ENCODE measurements at places on chromosomes 7 and 10.

GRCh38 chr7:13077466-13077865 is 390.0 kb downstream of the ARL4A start:
- H3K4me3 ChIP-seq = no peak overlapping the region
- H3K36me3 ChIP-seq = peaks cover 3% of the 10 kb centered on the region
- no peak for DNase-seq
- no peak overlapping the region for H3K27ac ChIP-seq

DNA sequence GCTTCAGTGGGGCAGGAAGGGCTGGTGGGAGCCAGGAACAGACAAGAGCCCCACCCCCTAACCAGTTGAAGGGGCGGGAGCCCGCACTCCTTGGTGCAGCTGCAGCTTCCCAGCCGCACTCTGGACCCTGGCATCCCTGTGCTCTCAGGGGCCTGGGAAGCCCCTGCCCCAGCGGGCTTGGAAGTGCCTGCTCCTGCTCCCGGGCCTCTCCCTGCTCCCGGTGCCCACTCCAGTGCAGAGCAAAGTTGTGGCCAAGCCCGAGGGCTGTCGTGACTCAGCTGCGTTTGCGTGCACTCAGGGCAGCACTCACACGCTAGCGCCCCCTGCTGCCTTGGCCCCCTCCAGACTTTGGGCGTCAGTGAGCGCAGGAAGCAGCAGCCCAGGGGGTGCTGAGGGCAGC is 883.8 kb downstream of the LRMDA start:
- DNase-seq = no peak
- H3K4me3 ChIP-seq = no peak overlapping the region
- H3K36me3 ChIP-seq = no peaks in the 10 kb centered on the region
- H3K27ac ChIP-seq = no peak overlapping the region

DNA sequence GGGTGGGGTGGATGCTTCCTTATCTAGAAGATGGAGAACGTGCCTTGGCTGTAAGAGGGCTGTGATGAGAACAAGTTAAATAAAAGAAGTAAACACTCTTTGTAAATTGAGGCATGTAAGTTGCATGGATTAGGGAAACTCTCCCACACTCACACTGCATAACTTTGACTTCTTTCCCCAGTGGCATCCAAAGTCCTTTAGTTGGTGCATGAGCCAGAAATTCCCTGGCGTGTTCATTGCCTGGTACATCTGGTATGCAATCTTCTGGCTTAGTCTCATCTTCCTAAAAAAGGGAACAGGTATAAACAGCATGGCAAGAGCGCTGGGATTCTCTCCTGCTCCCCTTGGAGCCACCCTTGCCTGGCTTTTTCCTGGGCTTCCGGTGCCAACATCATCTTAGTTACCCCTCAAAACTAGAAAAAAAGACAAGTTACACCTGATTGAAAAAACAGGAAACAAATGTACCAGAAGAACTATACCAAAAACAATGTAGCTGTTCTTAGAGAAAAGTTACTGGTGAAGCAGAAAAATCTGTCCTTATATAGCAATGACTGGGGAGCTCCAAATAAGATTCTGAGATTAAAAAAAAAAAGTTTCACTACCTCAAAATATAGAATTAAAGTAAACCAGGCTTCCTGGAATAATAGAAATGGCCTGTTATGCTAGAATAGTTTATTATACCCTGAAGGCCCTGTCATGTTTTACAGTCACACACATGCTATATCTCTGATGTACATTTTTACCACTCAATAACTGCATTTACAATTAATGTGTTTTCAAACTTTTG is 9.9 kb downstream of the RP9 start:
- H3K4me3 ChIP-seq = no peak overlapping the region
- H3K27me3 ChIP-seq = no peaks in the 10 kb centered on the region
- H3K27ac ChIP-seq = peak overlapping the region; percentile 54
- DNase-seq = no peak
- H3K4me1 ChIP-seq = peaks cover 16% of the 10 kb centered on the region

- H3K4me3 ChIP-seq = no peak overlapping the region
- no peak for DNase-seq
- H3K27ac ChIP-seq = no peak overlapping the region
- H3K27me3 ChIP-seq = peaks cover 9% of the 10 kb centered on the region
These were observed 96.8 kb upstream of the LSM8 start for GRCh38 chr7:118087126-118087525.

- no peak overlapping the region for H3K27ac ChIP-seq
- H3K4me3 ChIP-seq = no peak overlapping the region
- DNase-seq = no peak
These were observed 78.1 kb downstream of the FZD1 start for GRCh38 chr7:91342346-91342745.

DNA sequence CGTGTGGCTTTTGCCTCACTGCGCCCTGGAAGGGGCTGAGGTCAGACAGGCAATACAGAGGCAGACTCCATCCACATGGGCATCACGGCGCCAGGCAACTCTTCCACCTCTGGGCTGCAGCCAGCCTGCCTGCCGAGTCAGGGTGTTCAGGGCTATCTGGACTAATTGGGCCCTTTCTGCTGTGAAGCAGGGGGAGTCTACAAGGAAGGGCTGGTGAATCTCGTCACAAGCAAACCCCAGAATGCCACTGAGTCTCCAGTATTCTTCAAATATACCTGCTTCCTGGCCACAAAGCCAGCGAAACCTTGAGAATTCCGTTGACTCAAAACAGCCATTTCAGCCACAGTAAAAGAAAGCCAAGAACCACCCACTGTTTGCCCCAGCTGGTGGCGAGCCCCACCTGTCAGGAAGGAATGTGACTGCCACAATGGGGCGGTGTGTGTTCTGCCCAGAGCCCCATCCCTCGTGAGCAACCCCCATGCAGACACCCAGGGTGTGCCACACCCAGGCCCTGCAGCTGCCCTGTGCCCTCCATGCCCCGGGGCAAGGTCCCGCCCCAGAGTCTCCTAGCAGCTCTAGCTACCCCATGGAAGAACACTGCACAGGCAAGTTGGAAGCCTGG is 117.3 kb downstream of the FAM53B start:
- peak; percentile 35 for DNase-seq
- no peaks in the 10 kb centered on the region for H3K27me3 ChIP-seq

DNA sequence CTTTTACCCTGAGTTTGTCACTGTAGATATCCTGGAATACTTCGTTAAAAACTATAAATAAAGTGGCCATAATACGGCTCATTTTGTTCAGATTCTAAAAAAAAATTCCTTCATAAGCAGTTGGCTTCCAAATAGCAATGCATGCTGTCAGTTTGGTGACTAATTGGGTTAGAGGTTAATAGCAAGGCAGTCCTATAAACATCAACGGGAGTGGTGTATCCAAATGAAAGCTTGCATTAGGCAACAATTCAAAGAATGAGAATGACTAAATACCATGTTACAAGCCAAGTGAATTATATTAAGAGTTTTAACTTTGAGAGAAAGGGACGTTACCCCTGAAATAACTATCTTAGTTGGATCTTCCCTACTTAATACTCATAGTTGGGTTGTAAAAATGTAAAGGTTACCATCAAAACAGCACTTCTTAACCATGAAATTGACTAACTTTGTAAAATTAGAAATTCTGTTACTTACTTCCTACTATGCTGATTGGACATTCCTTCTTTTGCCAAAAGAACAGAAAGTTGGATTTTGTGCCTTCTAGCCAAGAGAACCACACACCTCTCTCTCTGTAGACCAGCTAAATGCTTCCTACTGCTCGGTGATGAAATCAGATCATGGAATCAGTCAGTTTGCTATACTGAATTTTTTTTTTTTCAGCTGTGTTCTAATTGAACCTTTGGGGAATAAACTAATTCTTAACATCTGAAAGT is 98.0 kb downstream of the KAT6B start:
- H3K4me1 ChIP-seq = peaks cover 38% of the 10 kb centered on the region
- no peak for DNase-seq
- no peak overlapping the region for H3K4me3 ChIP-seq
- no peak overlapping the region for H3K27ac ChIP-seq
- no peaks in the 10 kb centered on the region for H3K27me3 ChIP-seq

DNA sequence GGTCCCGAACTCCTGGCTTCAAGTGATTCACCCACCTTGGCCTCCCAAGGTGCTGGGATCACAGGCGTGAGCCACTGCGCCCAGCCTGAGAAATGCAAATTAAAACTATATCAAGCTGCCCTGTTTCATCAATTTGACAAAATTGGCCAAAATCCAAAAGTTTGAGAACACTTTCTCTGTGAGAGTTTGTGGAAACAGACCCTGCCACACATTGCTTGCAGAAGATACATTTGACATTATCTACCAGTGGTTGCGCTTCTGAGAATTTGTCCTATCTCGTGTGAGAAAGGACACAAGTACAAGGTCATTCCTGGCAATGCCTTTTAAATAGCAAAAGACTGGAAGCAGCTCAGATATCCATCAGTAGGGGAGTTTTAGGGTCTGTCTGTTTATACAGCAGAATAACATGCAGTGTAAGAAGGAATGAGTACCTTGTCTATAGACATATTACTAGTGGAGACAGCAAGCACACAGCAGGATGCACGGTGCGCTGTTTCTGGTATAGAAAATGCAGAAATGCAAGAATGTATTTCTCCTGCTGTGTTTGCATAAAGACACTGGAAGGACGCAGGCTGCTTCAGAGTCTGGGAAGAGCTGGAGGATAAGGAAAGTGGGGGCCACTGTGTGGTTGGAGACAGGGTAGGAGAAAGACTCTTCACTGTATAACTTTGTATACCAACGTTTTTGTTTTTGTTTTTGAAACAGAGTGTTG is 4.3 kb downstream of the LHPP start:
- no peaks in the 10 kb centered on the region for H3K27me3 ChIP-seq
- no peaks in the 10 kb centered on the region for H3K36me3 ChIP-seq
- peak overlapping the region; percentile 87 for H3K27ac ChIP-seq
- peaks cover 25% of the 10 kb centered on the region for H3K4me1 ChIP-seq

DNA sequence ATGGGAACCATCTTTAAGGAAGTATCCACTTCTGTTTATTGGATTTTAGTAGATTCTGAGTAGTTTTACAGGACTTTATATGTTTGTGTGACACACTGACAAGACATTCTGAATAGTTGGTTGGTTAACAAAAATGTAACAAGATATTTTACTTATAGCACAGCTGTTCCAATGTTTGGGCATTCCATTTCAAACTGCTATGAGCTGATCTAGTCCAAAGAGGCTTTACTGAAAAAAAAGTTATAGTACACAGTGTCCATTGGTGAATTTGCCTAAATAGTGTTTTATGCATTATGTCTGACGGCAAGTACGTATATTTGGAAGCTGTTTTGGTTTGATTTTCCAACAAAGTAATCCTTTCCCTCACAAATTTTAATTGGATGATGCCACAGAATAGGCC is 99.1 kb downstream of the SAMD9 start:
- H3K36me3 ChIP-seq = no peaks in the 10 kb centered on the region
- no peak overlapping the region for H3K27ac ChIP-seq
- DNase-seq = no peak
- H3K4me3 ChIP-seq = no peak overlapping the region
- H3K27me3 ChIP-seq = peaks cover 9% of the 10 kb centered on the region

- peaks cover 6% of the 10 kb centered on the region for H3K36me3 ChIP-seq
- no peaks in the 10 kb centered on the region for H3K27me3 ChIP-seq
- no peak overlapping the region for H3K27ac ChIP-seq
- no peak overlapping the region for H3K4me3 ChIP-seq
- H3K4me1 ChIP-seq = no peaks in the 10 kb centered on the region
These were observed 260.6 kb downstream of the RNLS start for GRCh38 chr10:88322324-88323063.

GRCh38 chr7:50695026-50695425 is 87.7 kb downstream of the GRB10 start:
- peaks cover 5% of the 10 kb centered on the region for H3K4me1 ChIP-seq
- H3K27ac ChIP-seq = no peak overlapping the region
- peaks cover 13% of the 10 kb centered on the region for H3K27me3 ChIP-seq
- no peak for DNase-seq
- no peak overlapping the region for H3K4me3 ChIP-seq

DNA sequence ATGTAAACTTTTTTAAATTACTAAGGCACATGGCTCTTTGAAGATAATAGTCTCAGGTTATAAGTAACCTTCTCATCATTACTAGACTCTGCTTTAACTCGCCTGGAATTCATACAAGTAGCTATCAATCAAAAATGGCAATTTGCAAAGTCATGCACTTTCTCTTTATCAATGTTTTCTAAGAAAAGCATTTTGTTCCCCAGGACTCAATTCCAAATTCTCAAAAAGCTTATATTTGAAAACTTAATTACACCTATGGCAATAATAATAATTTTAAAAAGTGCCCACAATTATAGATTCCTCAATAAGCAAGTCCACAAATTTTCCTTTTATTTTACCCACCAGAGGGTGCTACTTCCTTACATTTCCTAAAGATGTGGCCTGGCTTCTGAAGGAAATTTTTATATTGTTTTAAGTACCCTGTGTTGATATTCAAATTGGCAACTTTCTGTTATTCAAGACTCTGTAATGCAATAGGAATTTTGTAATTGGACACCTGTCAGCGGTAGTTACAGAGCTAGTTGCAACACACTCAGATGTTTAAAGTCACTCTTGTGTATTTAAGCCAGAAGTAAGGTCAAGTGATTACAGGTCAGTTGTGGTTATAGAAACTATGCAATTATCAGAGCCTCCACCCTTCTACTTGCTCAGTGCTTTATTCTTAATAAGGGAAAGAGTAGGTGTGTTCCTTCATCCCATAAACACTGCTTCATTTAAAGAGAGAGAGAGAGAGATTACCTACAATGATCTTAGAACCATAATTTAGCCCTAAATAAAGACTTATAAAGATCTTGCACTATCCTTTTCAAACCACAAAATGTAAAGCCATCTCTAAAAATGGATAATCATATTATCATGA is 47.1 kb upstream of the HYAL4 start:
- DNase-seq = no peak
- no peaks in the 10 kb centered on the region for H3K36me3 ChIP-seq
- peaks cover 3% of the 10 kb centered on the region for H3K27me3 ChIP-seq
- no peak overlapping the region for H3K27ac ChIP-seq
- H3K4me3 ChIP-seq = no peak overlapping the region

DNA sequence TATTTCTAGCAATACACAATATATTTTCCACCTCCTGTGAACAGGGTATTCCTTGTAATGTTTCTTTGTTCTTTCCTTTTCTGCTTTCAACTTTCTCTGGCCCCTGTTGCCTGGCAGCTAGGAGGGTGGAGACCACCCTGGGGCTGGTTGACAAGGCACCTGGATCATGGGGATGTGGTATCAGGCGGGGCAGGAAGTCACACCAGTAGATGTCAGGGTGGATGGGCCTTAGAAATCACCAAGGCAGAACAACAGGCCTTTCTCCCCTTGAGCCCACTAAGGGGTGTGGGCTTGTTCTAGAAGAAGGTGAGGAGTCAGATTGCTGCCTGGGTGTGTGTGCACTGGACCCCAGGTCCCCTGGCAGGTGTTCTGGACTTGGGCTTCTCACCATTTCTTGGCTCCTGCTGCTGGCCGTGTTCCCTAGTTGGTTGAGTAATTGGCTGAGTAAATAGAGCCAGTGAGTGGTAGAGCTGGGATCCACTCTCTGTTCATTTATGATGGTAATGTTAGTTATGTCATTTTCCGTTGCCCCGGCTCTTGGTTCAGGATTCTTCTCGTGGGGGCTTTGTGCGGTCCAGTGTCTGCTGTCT is 24.9 kb downstream of the ZNF783 start:
- H3K4me3 ChIP-seq = peak overlapping the region; percentile 62
- no peaks in the 10 kb centered on the region for H3K36me3 ChIP-seq
- no peaks in the 10 kb centered on the region for H3K27me3 ChIP-seq
- H3K27ac ChIP-seq = no peak overlapping the region

GRCh38 chr7:16419859-16420258 is 1.5 kb downstream of the CRPPA start:
- H3K4me1 ChIP-seq = peaks cover 22% of the 10 kb centered on the region
- H3K36me3 ChIP-seq = no peaks in the 10 kb centered on the region
- no peak for DNase-seq

- H3K27ac ChIP-seq = no peak overlapping the region
- H3K4me1 ChIP-seq = no peaks in the 10 kb centered on the region
- no peak overlapping the region for H3K4me3 ChIP-seq
- DNase-seq = no peak
These were observed 190.0 kb upstream of the CACNA2D1 start for GRCh38 chr7:82633592-82633991.
